ENCODE measurements at places on chromosomes 13 and 19.

GRCh38 chr19:12156223-12157058 is at the start of gene ZNF625:
ZNF625 (minus strand) TSS chr19:12156734; CDS start chr19:12156558, 176 bp downstream.
- no peak for DNase-seq

DNA sequence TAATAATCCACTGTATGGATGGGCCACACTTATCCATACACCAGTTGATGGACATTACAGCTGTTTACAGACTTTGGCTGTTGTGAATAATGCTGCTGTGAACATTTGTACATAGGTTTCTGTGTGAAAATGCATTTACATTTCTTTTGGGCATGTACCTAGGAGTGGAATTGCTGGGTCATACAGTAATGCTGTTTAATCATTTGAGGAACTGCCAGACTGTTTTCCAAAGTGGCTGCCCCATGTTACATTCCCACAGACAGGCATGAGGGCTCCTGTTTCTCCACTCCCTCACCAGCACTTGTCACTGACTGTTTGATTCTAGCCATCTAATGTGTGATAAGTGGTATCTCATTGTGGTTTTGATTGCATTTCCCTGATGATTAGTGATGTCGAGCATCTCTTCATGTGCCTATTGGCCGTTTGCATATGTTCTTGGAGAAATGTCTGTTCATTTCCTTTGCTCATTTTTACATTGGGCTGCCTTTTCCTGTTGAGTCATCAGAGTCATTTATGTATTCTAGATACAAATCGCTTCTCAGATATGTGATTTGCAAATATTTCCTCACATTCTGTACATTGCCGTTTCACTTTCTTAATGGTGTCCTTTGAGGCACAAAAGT is 12.8 kb downstream of the TMEM255B start:
- DNase-seq = no peak

GRCh38 chr13:94065741-94066140 is 413.7 kb downstream of the DCT start:
- DNase-seq = no peak

DNA sequence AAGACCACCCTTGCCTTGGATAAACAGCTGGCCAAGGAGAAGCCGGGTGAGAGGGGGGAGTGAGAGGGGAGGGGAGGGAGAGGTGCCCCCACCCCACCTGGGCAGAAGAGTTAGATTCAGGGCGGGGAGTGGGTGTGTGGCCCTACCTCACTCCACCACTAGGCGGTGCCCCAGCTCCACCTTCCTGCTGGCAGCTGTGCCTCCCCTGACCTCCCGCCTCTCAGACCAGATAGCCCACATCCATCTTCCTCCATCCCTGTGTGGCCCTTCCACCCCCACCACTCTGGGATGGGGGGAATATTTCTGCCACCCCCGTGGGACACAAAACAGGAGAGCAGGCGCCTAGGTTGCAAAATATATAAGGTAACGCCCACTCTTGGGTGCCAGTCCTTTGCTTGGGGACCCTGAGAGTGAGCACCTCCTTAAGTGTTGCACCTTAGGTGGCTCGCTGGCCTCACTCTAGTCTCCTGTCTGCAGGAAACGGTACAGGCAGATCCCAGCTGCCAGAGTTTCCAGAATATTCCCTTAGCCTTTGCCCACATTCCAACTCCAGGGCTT is 13.8 kb upstream of the EHD2 start:
- DNase-seq = peak; percentile 34

GRCh38 chr13:107091428-107091827 is 523.5 kb upstream of the ARGLU1 start:
- no peak for DNase-seq

DNA sequence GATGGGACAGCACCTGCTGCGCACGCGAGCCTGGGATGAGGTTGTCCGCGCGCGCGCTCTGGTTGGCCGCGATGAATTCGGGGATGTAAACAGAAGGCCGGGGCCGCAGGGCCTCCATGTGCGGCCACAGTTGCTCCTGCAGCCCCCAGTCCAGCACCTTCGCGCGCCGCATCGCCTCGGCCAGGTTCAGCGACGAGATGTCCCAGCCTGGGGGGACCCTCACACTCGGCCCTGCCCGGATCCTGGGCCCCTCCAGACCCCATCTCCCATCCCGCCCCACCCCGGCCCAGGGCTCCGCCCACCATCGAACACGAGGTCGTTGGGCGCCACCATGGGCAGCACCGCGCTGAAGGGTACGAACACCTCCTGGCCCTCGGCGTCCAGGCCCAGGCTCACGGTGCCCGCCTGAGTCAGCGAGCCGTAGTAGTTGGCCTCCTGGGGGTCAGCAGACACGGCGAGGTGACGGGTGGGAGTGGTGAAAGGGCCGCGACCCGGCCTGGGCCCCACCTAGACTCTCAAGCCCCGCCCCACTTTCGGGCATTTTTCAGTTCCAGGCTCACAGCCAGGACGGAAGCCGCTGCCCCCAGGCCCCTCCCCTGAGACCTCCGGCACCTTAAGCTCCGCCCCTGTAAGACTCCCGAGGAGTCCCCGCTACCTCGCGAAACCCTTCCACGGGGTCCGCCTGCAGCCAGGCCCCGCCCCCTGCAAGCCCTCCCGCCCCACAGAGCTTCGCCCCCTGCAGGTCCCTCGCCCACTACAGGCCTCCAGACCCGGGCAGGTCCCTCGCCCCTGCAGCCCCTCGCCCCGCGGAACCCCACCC is 1.1 kb downstream of the ISYNA1 start:
- peak; percentile 68 for DNase-seq

Data from effector CD4-positive, alpha-beta T cell (primary cell).